ENCODE measurements at places on chromosomes 7 and 10.
A peak's percentile ranks its signal among the peaks of the same experiment; 100 is the strongest.

DNA sequence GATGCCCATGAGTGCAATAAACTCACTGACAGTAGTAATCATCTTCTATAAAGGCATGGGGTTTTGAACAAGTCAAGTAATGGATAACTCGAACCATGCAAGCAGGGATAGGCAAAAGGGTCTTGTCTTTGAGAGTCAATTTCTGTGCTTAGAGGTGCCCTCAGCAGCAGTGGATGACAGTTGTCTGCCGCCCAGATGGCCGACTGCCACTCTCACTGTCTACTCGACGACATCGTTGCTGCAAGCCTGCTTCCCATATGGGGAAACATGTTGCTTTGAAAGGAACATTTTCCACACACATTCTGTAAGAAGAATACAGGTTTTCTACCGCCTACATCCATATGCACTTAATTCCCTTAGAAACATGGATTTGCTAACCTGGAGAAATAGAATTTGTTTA is 236.3 kb upstream of the DKK1 start:
- DNase-seq = no peak

DNA sequence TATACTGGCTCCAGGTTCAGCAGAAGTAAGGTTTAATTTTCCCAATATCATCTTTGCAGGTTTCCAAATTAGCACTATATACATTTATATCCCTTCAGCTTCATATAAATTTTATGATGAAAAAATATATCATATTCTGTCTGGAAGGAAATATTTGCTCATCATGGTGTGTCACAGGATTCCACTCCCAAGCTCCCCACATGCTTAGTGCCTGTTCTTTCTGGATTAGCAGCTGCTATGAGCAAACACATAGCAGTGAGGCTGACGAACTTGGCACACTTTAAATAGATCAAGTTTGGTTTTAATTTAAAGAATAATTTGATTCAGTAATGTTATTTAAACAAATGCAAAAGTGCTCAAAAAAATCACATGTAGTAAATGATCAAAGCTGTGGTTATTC is 251.9 kb downstream of the AGMO start:
- no peak for DNase-seq

DNA sequence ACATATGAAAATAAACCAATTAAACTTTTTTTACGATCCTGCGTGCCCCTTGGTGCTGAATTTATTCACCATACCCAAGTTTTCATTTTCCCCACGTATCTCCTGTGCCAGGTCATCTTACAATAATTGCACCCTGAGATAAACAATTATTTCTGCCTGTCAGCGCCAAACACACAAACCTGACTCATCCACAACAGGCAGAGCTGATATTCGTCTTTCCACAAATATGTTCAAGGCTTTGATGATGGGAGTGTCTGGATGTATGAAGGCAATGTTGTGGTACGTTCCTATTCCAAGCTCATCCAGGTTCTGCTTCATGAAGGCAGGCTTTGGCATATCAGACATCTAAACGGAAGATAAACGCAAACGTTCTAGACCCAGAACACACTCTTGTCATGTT is 45.8 kb upstream of the RHEB start:
- DNase-seq = no peak

DNA sequence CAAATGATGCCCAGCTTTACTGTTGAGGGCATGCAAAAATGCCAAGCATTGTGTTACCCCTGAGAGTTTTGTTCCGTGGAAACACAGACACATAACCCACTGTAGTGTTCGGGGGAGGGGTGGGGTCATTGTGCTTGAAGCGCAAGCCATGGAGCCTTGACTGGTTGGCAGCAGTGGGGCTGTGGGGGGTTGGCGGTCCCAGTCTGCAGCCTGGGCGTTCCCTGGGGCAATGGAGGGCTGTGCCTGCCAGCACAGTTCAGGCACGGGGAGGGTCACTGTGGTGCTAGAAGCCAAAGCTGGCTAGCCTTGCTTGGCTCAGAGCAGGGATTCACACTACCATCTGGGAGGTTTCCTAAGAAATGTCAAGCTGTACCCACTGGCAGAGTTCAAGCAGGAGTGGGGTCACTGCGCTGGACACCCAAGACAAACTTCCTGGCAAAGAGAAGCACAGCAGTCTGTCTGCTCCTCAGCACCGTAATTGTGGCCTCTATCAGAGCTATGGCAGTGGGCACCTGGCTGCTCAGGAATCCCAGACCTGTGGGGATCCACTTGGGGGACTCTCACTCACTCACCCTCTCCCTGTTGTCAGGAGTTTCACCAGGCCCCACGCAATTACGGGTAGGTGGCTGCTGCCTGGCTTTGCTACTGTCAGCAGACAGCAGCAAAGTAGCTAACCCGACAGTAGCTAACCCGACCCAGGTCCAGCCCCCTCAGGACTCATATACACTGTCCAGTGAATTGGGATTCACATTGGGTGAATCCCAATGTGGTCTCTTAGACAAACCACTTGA is 292.4 kb downstream of the ZWINT start:
- no peak for DNase-seq

DNA sequence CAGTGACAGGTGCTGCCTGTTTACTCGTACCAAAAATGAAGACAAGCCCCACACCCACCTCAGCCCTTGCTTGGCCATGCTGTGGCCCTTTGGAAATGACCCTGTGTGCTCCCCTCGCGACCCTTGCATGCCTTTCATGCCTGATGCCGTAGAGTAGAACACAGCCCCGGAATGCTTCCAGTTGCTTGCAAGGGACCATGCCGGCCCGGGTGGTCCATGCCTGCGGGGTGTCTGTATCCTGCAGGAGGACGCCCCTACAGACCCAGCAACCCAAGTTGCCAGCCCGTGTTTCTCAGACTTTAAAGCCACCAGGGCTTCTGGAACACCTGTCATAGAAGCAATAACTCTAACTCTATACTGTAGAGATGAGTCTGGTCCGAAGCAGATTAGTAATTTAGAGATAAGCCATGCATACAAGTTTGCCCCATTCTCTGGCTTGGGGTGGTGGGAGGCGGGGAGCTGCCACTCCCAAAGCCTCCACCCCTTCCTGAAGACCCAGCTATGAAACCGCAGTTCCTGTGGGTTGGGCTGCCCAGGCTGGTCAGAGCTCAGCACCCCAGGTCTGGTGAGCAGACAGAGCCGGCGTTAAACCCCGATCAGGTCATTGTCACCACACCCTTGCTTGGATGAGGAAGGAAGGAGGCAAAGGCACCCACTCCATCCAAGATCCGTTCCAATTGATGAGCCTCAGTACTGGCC is 143.5 kb downstream of the ADCY1 start:
- no peak for DNase-seq

GRCh38 chr7:14739841-14740185 is 162.7 kb downstream of the DGKB start:
- DNase-seq = no peak

DNA sequence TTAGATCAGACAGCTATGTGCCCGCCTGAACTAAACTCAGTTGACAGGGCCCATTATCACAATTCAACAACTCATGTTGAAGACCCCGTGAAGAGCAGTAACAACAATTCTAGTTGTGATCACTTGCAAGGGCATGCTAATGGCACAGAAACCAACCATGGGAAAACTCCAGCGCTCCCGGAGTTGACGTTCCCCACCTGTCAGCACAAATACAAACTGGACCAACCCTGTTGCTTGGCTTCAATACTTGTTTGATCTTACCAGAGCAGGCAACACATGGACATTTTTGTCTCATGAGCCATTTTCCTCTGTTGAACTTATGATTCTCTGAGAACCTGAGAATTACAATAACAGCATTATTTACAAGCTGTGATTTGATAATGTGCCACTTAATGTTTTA is 119.0 kb upstream of the LANCL2 start:
- DNase-seq = no peak

DNA sequence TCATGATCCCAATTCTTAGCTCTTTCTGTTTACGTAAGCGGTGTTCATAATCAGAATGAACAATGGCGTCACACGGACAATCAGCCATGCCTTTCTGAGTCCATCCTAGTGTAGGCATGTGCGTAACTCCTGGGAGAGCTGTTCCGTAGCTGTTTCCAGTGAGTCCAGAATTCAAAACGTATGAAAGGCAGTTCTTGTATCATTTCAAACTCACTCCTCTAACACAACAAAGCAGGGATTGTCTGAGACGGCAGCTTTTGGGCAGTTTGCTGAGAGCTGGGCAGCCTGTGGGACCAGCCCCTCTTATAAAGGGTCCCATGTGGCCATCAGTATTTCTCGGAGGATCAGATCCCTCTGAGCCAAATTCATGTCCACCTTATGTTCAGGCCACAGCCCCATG is 43.4 kb downstream of the PSPH start:
- DNase-seq = no peak

DNA sequence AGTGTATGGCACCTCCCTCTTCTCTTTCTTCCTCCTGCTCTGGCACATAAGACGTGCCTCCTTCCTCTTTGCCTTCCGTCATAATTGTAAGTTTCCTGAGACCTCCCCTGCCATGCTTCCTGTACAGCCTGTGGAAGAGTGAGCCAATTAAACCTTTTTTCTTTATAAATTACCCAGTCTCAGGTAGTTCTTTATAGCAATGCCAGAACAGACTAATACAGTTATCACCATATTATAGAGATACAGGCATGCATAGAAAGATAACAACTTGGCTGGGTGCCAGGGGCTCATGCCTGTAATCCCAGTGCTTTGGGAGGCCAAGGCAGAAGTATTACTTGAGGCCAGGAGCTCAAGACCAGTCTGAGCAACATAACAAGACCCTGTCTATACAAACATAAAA is 53.2 kb downstream of the GCC1 start:
- no peak for DNase-seq

GRCh38 chr10:48506147-48506917 is 98.5 kb downstream of the ARHGAP22 start:
- DNase-seq = peak; percentile 73

All from suppressor macrophage treated with lipopolysaccharide for 1 hour (primary cell).